ENCODE measurements at places on chromosomes 1 and 21.

GRCh38 chr1:110356379-110356778, 17.2 kb downstream of the RBM15 start:
- no peak for DNase-seq

- no peak for DNase-seq
Observed at GRCh38 chr1:15129944-15130343, 23.6 kb upstream of the TMEM51 start.

DNA sequence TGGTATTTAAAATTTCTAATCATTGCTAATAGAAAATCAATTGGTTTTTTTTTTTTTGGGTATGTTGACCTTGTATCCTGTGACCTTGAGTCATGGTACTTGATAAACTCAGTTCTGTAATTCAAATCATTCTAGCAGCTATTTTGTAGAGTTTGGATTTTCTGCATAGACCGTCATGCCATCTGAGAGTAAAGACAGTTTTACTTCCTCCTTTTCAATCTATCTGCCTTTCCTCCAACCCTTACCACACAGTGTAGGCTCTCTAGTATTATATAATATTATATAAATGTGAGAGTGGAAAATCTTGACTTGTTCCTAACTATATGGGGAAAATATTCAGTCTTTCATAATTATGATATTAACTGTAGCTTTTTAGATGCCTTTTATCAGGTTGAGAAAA, 7.0 kb downstream of the TDRD5 start:
- DNase-seq = no peak

- DNase-seq = no peak
Observed at GRCh38 chr1:160491017-160491416, 32.0 kb downstream of the SLAMF6 start.

- DNase-seq = no peak
Observed at GRCh38 chr1:84672080-84672854, 18.0 kb downstream of the SSX2IP start.

DNA sequence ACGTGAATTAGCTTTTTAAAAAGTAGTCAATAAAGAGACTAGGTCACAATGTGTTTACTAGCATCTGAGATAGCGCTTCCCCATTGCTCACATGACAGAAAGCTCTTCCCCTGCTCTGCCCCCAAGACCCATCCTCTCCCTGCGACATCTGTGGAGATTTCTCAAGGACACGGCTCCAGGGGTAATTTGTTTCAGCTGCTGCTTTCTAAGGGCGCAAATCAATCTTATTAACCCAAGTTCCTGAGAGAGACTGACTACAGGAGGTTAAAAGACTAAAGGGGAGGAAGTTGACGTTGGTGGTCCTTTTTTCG, at the start of gene MYOCOS:
Gene MYOCOS, plus strand, starts transcription at position 92 of the 311 bp plus-strand sequence. CDS start 1,641 bp downstream, outside the sequence.
- no peak for DNase-seq

GRCh38 chr1:47993881-47994625, 3.1 kb downstream of the TRABD2B start:
- no peak for DNase-seq

DNA sequence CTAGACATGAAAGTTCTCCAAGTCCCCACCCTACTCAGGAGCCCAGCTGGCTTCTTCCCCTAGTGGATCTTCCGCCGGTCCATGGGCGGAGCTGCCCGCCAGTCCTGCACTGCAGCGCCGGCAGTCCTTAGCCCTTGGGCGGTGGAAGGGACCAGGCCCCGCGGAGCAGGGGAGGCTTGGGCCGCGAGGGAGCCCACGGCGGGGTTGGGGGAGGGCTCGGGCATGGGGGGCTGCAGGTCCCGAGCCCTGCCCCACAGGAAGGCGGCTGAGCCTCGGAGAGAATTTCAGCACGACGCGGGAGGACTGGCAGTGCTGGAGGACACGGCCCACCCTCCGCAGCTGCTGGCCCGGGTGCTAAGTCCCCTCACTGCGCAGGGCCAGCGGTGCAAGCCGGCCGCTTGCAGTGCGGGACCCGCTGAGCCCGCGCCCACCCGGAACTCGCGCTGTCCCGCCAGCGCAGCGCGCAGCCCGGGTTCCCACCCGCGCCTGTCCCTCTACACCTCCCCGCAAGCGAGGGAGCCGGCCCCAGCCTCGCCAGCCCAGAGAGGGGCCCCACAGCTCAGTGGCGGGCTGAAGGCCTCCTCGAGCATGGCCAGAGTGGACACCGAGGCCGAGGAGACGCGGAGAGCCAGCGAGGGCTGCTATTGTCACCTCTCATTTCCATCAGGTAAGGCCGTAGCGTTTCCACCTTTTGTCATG, 1398.6 kb downstream of the MRPL39 start:
- no peak for DNase-seq

DNA sequence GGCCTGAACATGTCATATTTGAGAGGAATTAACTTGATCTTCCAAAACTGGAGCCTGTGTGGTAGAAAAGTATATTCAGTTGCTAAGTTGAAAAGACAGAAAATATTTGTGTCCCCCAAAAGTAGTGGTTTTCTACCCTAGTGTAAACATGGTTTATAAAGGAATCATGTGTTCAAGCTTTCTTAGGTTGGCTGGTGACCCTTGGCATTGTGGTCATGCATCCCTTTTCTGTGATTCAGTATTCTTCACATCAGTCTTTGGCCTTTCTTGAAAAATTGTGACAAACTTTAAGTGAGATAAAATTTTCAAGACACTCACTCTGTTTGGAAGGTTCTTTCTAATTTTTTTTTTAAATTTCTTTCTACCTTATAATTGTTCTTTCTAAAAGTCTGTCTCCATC, 193.2 kb downstream of the DHRS3 start:
- no peak for DNase-seq

DNA sequence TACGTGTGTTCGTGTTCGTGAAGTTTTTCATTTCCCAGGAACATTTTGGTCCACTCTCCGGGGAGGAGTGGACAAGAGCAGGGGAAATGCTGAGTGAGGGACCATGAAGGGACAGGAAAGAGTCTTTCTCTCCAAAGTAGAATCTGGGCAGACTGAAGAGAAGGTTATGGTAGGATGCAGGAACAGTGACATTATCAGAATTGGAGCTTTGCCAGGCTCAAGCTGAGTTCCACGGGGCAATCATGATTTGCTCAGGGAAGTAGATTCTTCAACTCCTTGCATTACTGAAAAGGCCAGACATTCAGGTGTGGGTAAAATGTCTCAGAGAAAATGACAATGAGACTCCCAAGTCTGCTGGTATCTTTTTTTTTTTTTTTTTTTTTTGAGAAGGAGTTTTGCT, 16.6 kb downstream of the ATP1A4 start:
- DNase-seq = no peak

- DNase-seq = no peak
Observed at GRCh38 chr1:243931957-243932356, 81.9 kb upstream of the AKT3 start.

DNA sequence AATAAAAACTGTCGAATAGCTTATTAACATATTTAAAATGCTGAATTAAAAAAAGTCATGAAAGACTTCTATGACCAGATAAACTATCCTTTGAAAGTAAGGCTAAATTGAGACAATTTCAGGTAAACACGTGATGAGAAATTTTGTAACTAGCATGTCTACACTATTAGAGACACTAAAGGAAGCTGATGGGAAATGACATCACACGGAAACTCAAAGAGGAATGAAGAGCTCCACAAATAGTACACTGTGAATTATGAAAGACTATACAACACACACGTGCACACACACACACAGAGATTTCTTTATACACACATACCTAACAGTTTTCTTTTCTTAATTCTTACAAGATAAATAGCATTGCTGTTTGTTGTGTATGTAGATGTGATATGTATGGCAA, 70.9 kb upstream of the PLA2G4A start:
- DNase-seq = no peak

DNA sequence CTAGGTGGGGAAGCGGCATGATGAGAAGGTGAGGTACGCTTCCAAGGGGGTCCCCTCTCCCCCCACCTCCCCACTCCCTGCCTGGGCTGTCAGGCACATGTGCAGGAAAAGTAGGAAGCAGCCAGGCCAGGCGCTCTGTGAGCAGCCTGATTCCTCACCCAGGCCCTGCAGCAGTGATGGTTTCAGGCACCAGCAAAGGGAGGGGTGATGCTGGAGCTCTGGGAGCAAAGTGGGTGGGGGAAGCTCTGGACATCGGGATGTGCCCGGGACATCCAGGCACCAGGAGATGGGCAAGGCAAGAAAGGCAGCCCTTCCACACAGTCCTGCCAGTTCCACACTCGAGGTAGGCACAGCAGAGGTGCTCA, 106.1 kb downstream of the CRYAA start:
- DNase-seq = no peak

DNA sequence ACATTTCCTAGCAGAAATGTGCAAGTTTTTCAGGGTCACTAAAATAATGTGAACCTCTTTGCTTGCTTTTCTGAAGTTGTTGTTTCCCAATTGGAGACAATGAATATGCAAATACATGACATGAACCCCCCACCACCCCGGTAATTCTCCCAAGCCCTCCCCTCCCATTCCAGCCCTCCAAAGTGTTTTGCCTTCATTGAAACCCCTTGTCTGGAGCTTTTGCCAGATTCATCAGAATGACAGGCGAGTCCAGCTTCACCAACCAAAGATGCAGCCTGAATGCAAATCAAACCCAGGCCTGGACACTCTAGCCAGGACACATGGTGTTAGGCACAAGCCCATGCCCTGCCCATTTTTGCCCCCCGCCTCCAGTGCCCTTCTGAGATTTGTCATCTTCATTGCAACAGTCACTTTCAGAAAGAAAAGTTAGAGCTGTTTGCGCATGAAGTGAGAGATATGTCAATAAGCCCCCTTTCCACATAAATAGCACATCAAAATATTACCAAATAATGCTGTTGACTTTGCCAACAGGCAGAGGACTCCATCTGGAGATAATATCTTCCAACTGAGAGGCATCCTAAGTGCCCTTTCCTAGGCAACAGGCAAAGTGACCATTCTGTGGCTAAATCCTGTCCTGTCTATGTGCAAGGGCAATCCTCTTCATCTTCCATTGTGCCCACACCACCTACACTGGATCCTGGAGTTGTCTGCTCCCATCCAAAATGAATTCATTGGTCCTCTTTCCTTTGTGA, 145.6 kb upstream of the NFIA start:
- DNase-seq = no peak
